ENCODE measurements at places on chromosomes 2 and 18.

DNA sequence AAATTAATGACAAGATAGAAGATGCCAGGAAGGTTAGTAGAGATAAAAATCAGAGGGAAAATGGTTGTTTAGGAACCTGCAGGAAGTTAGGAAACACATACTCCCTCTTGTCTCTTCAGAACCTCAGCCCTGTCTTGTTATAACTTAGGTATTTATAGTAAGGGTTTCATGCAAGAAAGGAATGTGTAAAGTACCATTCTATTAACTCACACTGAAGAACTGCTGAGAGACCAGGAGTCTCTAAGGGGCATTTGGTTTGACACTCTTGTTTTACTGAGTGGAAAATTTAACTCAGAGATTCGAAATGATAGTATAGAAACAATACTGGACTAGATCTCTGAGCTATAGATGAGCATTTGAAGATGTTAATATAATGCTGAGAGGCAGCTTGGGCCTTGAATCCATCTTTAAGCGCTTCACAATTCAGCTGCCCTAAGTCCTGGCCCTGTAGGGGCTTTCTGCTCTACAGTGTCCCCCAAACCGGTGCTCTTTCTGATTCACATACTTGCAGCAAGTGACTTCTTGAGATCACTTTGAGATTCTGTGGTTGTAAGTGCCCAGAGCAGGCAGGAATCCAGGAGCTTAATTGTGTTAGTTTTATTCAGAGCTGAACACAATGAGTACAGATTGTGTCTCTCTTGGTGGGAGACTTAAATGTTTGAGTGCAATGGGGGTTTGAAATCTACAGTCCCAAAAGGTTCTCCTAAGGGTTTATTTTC, 235.0 kb upstream of the RGPD4 start:
- DNase-seq = no peak

GRCh38 chr18:3217948-3218647, 1.7 kb downstream of the MYOM1 start:
- DNase-seq = no peak

GRCh38 chr2:241230435-241230834, 42.0 kb downstream of the ANO7 start:
- DNase-seq = no peak

DNA sequence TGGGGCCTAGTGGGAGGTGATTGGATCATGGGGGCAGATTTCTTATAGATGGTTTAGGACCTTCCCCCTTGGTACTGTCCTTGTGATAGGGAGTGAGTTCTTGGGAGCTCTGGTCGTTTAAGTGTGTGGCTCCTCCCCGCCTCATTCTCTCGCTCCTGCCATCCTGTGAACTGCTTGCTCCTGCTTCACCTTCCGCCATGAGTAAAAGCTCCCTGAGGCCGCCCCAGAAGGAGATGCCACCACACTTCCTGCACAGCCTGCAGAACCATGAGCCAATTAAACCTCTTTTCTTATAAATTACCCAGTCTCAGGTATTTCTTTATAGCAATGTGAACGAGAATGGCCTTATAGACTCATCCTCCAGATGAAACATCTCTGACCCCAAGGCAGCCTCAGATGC, 101.5 kb downstream of the KCNF1 start:
- DNase-seq = no peak

- DNase-seq = no peak
Measured at GRCh38 chr2:19021721-19022120, 336.7 kb downstream of the OSR1 start.

DNA sequence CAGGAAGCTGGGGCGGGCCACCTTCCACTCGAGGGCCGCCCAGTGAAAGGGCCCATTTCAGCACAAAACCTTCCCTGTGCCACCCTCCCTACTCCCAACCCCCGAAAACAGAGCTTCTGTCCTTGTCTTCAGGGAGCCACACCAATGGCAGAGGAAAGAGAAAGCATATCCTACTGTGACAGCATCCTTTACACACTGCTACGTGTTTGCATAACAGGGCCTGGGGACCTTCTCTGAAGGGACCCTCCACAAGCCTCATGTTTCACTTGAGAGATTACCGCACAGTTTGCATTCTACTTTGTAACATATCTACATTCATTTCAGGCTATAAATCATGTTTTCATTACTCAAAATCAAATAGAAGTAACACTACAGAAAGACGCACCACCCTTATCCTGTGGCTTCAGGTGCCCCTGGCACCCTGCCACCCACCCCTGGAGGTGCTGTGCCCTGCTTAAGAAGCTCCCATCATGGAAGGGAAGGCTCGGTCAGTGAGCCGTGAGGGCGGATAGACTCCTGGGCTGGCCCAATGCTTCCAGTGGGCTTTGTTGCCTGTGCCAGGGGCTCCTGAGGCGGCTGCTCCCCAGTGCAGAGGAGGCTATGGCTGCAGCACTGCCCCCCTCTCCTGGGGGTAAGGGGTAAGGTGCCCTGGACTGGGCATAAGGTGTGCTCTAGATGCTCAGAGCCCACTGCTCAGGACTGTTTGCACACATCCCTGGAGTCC, 52.0 kb downstream of the EIPR1 start:
- DNase-seq = no peak

DNA sequence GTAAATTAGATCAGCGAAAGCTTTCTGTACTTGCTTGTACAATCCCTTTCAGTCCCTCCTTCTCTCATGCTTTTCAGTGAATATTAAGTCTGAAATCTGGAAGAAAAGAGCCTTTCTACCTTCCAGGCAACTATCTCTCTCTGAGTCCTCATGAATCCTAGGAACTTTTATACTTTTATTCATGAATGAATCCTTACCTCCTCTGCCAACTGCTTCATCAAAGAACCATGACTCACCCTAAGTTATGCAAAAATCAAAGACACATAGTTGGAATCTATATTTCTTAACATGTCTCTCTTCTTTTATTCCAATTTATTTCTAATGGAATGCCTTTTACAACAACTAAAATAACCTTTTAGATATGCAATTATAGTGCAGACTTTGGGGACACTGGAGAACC, 394.2 kb downstream of the CLIP4 start:
- no peak for DNase-seq

All from ACHN (cell line).